Heart right ventricle (tissue), 16 donors: ENCODE measurements at places on chromosomes 7 and 10. TPM values are rescaled to one million over a fixed set of nuclear protein-coding genes. Genes with fewer than 3 reads are reported as not detected.

Gene TRIM74
- not detected for total RNA-seq

Gene RTKN2
- not detected for total RNA-seq

Gene ACBD7
- total RNA-seq = not detected

Gene MTURN
- 33.2 TPM for total RNA-seq

Gene COL13A1
- 6.8 TPM for total RNA-seq

Gene IFIT2
- 8.6 TPM for total RNA-seq

GRCh38 chr10:117686606-117687005, 144.1 kb downstream of the EMX2 start:
- H3K36me3 ChIP-seq = no peaks in the 10 kb centered on the region
- no peak for DNase-seq
- H3K4me1 ChIP-seq = no peaks in the 10 kb centered on the region
- H3K27ac ChIP-seq = no peak overlapping the region

DNA sequence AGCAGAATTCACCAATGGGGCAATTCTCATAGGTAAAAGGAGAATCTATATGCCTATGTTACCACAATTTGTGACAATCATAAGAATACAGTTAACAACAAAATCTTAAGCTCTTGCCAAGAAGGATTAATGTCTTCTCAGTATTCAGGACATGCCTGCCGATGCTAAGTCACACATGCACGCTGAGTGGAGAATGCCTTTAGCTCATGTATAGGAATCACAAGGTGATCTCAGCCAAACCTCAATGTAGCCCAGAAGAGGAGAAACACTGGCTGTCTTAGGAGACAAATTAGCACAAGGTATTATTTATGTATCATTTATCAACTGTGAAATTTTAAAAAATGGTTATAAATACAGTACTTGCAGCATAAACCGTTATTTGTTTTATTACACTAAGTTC, 2.7 kb downstream of the HTR7 start:
- H3K27ac ChIP-seq = no peak overlapping the region
- H3K36me3 ChIP-seq = no peaks in the 10 kb centered on the region
- no peak for DNase-seq
- H3K4me1 ChIP-seq = peaks cover 27% of the 10 kb centered on the region

GRCh38 chr10:89047397-89047796, 56.8 kb downstream of the FAS start:
- H3K4me3 ChIP-seq = no peak overlapping the region
- H3K36me3 ChIP-seq = no peaks in the 10 kb centered on the region
- no peaks in the 10 kb centered on the region for H3K27me3 ChIP-seq
- no peaks in the 10 kb centered on the region for H3K4me1 ChIP-seq
- H3K27ac ChIP-seq = no peak overlapping the region
- no peak for DNase-seq

GRCh38 chr10:34537629-34538231, 277.4 kb downstream of the PARD3 start:
- H3K27me3 ChIP-seq = no peaks in the 10 kb centered on the region
- H3K4me3 ChIP-seq = peak overlapping the region; percentile 10
- no peak for DNase-seq
- no peaks in the 10 kb centered on the region for H3K4me1 ChIP-seq
- no peaks in the 10 kb centered on the region for H3K36me3 ChIP-seq

DNA sequence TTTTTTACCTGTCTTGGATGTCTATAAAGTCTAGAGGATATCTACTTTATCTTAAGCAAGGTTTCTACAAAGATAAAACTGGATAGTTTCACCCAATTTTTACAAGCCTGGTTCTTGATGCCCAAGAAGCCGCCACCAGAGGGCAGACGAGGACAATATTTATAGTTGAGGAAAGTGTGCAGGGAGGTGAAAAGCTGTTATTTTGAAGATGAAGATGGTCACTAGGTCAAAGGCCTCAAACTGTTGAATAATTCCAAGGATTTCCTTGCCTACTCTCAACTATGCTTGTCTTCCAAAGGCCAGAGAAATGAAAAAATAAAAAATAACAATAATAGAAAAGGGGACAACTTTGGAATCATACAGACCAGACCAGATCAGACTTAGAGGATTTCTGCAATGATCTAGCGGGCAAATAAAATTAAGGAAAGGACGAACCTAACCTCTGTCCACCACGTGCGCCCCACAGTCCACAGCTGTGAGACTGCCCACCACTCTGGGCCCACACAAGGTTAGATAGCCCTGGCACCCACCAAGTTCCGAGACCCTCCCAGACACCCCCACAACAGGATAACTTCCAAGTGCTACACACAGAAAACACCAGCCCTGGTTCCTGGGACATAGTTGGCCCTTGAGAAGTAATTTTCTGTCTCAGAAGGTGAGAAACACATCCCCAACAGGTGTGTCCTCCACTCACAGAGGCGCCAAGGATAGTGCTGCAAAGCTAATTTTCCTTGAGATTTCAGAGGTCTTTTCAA, 2.8 kb downstream of the PKD1L1 start:
- no peaks in the 10 kb centered on the region for H3K27me3 ChIP-seq
- peak overlapping the region; percentile 87 for H3K27ac ChIP-seq
- no peak overlapping the region for H3K4me3 ChIP-seq
- peak; percentile 82 for DNase-seq

GRCh38 chr10:10528563-10528910, 489.1 kb upstream of the CELF2 start:
- H3K27me3 ChIP-seq = no peaks in the 10 kb centered on the region
- no peak overlapping the region for H3K4me3 ChIP-seq
- DNase-seq = no peak
- H3K36me3 ChIP-seq = no peaks in the 10 kb centered on the region
- H3K27ac ChIP-seq = no peak overlapping the region

DNA sequence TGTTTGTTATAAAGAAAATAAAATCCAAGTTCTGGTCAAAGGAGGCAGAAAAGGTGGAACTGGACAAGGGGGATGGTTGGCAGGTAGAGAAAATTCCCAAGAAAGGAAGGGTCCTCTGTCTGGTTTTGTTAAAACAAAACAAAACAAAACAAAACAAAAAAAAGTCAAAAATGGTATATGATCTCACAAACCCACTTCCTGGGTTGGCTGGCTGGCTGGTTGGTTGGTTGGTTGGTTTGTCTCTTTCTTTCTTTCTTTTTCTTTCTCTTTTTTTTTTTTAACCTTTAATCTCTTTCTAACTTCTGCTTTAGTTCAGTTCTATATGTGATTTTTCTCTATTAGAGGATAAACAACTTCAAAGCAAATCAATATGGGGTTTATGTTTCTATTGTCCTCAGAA, 41.1 kb upstream of the CPN1 start:
- no peak overlapping the region for H3K4me3 ChIP-seq
- H3K27me3 ChIP-seq = peaks cover 1% of the 10 kb centered on the region
- no peaks in the 10 kb centered on the region for H3K36me3 ChIP-seq
- DNase-seq = no peak
- no peak overlapping the region for H3K27ac ChIP-seq

GRCh38 chr10:3413937-3414666, 241.5 kb upstream of the PITRM1 start:
- no peaks in the 10 kb centered on the region for H3K27me3 ChIP-seq
- no peaks in the 10 kb centered on the region for H3K4me1 ChIP-seq
- no peak overlapping the region for H3K27ac ChIP-seq
- DNase-seq = no peak

- H3K27me3 ChIP-seq = no peaks in the 10 kb centered on the region
- H3K4me1 ChIP-seq = peaks cover 6% of the 10 kb centered on the region
- peak overlapping the region; percentile 91 for H3K27ac ChIP-seq
- peak overlapping the region; percentile 50 for H3K4me3 ChIP-seq
- H3K36me3 ChIP-seq = peaks cover 6% of the 10 kb centered on the region
- DNase-seq = no peak
These were observed 1.3 kb downstream of the PFKFB3 start for GRCh38 chr10:6204063-6204340.

GRCh38 chr10:17729630-17730029, 22.4 kb upstream of the TMEM236 start:
- H3K4me3 ChIP-seq = no peak overlapping the region
- no peaks in the 10 kb centered on the region for H3K36me3 ChIP-seq
- no peaks in the 10 kb centered on the region for H3K27me3 ChIP-seq
- peaks cover 2% of the 10 kb centered on the region for H3K4me1 ChIP-seq

GRCh38 chr7:76020031-76020714, 25.8 kb upstream of the TMEM120A start:
- no peaks in the 10 kb centered on the region for H3K27me3 ChIP-seq
- no peak overlapping the region for H3K27ac ChIP-seq
- H3K36me3 ChIP-seq = peaks cover 17% of the 10 kb centered on the region
- no peak overlapping the region for H3K4me3 ChIP-seq

DNA sequence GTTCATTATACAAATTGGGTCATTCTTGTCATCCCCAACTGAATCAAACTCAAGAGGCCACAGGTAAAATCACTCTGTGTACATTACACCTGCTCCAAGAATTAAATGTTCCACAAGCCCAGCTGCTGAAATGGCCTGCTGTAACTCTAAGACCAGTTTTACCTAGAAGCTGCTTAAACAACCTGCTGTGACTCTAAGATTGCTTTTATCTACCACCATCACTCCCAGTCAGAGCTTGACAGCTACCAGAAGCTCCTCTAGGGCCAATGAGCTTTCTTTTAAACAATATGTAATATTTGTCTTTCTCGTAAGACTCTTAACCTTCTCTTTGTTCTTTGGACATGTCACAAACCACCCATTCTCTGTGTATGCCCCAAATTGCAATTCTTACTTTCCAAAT, 141.8 kb upstream of the LRGUK start:
- H3K4me3 ChIP-seq = no peak overlapping the region
- H3K36me3 ChIP-seq = no peaks in the 10 kb centered on the region
- H3K27me3 ChIP-seq = no peaks in the 10 kb centered on the region
- no peak overlapping the region for H3K27ac ChIP-seq
- DNase-seq = no peak
- H3K4me1 ChIP-seq = no peaks in the 10 kb centered on the region

DNA sequence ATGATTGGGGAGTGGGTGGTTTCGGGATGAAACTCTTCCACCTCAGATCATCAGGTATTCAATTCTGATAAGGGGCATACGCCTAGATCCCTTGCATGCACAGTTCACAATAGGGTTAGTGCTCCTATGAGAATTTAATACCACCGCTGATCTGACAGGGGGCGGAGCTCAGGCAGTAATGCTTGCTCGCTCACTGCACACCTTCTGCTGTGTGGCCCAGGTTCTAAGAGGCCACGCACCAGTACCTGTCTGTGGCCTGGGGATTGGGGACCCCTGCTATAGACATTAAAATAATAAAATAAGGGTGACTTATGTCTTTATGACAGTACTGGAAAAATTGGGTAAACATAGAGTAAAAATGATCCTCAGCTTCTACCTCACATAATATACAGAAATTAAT, 66.1 kb downstream of the SAMD9 start:
- H3K27ac ChIP-seq = no peak overlapping the region
- H3K36me3 ChIP-seq = no peaks in the 10 kb centered on the region
- H3K4me3 ChIP-seq = no peak overlapping the region
- DNase-seq = no peak
- H3K4me1 ChIP-seq = no peaks in the 10 kb centered on the region
- no peaks in the 10 kb centered on the region for H3K27me3 ChIP-seq

DNA sequence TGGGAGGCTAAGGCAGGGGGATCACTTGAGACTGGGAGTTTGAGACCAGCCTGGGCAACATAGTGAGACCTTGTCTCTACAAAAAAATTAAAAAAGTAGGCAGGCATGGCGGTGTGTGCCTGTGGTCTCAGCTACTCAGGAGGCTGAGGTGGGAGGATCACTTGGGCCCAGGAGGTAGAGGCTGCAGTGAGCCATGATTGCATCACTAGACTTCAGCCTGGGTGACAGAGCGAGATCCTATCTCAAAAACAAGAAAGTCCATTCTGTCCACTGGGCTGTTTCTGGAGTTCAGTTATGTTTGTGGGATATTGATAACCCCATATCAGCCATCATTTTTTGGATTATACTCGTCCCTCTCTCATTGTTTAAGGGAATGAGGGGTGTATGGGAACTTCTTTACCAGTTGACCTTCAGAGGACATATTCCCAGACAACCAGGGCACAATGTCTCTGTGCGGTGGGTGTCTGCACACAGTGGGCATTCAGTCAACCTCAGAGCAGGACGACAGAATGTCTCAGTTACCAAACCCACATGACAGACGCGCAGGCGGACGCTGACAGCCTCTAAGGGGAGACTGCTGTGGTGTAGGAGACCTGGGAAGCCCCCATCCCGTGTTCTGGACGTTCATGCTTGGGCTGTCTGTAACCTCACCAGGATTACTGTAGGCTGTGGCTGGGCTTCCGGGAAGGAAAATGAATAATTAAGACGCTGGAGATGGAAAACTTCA, 69.4 kb downstream of the CARD11 start:
- H3K36me3 ChIP-seq = no peaks in the 10 kb centered on the region
- no peak overlapping the region for H3K4me3 ChIP-seq
- H3K4me1 ChIP-seq = no peaks in the 10 kb centered on the region
- peaks cover 11% of the 10 kb centered on the region for H3K27me3 ChIP-seq
- no peak overlapping the region for H3K27ac ChIP-seq

DNA sequence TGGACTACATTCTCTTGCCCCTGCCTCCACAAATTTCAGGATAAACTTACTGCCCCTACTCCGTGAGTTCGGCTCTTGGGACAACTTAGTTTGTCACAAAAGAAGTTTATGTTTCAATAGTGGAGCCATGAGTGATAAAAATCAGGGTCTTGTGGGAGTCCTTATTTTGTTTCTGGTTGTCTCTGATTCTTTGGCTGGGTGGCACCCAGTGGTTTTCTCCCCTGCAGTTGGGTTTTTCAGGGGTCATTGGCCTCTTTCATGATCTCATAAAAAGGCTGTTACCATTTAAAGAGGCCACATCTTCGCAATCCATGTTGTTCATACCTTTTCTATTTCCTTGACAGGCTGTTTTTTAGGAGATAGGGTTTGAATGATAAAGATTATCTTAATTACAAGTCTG, 5.5 kb downstream of the TET1 start:
- H3K36me3 ChIP-seq = no peaks in the 10 kb centered on the region
- H3K4me1 ChIP-seq = peaks cover 22% of the 10 kb centered on the region
- DNase-seq = no peak
- H3K27me3 ChIP-seq = peaks cover 4% of the 10 kb centered on the region
- H3K4me3 ChIP-seq = no peak overlapping the region

GRCh38 chr10:131574363-131574706, 262.8 kb upstream of the TCERG1L start:
- no peak overlapping the region for H3K4me3 ChIP-seq
- DNase-seq = no peak
- H3K36me3 ChIP-seq = no peaks in the 10 kb centered on the region
- no peaks in the 10 kb centered on the region for H3K4me1 ChIP-seq
- H3K27me3 ChIP-seq = no peaks in the 10 kb centered on the region

- DNase-seq = peak; percentile 22
- H3K27me3 ChIP-seq = no peaks in the 10 kb centered on the region
- peaks cover 44% of the 10 kb centered on the region for H3K4me1 ChIP-seq
- H3K27ac ChIP-seq = no peak overlapping the region
- H3K4me3 ChIP-seq = no peak overlapping the region
- H3K36me3 ChIP-seq = peaks cover 84% of the 10 kb centered on the region
These were observed 45.0 kb upstream of the AGBL3 start for GRCh38 chr7:134941185-134941900.

DNA sequence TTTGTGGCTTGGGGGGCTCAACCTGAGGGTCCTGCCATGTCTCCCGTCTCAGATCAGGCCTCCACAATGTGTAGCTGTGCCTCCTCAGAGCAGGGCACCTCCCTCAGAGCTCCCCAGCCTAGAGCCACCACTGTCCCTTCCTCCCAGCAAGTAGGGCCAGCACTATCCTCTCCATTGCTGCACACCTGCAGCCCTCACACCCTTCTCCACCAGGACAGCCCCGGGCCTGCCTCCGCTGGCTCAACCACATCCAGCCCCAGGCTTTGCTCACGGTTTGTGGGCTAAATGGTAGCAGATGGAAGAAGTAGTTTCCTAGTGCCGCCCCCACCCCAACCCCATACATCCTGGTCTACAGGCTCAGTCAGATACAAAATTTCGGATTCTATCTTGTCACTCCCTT, 10.1 kb downstream of the NFKB2 start:
- H3K4me1 ChIP-seq = peaks cover 13% of the 10 kb centered on the region
- no peak overlapping the region for H3K4me3 ChIP-seq
- peaks cover 28% of the 10 kb centered on the region for H3K27me3 ChIP-seq

GRCh38 chr10:56466005-56466404, 104.9 kb upstream of the ZWINT start:
- H3K4me3 ChIP-seq = no peak overlapping the region
- no peaks in the 10 kb centered on the region for H3K4me1 ChIP-seq
- H3K36me3 ChIP-seq = no peaks in the 10 kb centered on the region
- no peak overlapping the region for H3K27ac ChIP-seq
